ENCODE measurements at places on chromosomes 2 and 18.

- no peak for DNase-seq
These were observed 57.1 kb downstream of the SNORC start for GRCh38 chr2:232927032-232927792.

- peak; percentile 82 for DNase-seq
These were observed at the start of gene B4GALT6 for GRCh38 chr18:31684279-31685096. B4GALT6 (minus strand) TSS chr18:31684581; CDS start chr18:31684426, 155 bp downstream.

- DNase-seq = no peak
These were observed 167.9 kb downstream of the FBXO15 start for GRCh38 chr18:73979742-73980141.

DNA sequence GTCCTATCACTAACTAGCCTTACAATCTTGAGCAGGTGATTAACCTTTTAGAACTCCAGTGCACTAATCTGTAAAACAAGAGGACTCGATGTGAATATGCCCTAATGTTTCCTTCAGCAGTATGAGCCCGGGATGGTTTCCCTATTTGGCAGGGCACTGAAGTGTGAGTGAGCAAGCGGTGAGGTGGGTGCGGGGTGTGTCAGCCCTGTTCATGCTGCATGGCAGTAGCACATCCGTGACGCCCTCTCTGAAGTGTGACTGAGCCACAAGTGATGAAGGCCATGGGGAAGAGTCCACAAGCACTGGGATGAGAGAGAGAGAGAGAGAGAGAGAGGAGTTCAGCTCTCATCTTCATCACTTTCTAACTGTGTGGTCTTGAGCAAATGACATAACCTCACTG is 168.7 kb downstream of the SETBP1 start:
- DNase-seq = no peak

GRCh38 chr2:186713691-186714090 is 19.8 kb downstream of the FAM171B start:
- no peak for DNase-seq

- DNase-seq = no peak
These were observed 153.6 kb upstream of the DSEL start for GRCh38 chr18:67670024-67670543.

DNA sequence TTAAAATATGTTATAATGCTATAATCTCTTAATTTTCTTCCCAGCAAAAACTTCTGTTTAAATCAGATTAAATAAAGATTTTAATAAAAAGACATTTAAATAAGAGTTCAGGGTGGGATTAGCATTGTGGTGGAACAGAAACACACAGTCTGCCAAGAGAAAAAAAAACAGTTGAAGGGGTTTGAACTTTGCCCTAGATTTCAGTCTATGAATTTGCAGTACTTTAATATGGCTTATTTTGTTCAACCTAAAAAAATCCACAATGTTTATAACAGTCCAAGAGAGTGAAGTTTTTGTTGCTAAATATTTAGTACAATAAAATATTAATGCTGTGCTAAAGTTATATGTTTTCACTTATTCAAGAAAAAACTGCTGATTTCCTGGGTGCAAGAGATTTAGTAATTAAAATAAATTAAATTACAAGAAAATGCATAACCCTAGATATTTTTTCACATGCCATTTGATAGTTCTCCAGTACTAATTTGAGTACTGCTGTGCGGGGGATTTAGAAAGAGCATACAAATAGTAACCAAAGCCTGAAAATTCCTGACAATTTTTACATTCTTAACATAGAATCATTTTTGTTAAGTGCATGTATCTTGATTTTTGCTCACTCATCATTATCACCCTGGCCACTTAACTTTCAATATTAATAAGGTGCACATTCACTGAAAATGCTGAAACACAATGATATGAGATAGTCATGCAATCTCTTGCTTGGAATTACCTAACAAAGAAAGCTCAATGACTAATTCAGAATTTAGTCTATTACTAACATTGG is 52.6 kb downstream of the SLC40A1 start:
- DNase-seq = no peak

GRCh38 chr18:43649649-43650357 is 372.5 kb upstream of the SYT4 start:
- DNase-seq = no peak

GRCh38 chr18:31248783-31249521 is 69.0 kb upstream of the DSG1 start:
- DNase-seq = no peak

DNA sequence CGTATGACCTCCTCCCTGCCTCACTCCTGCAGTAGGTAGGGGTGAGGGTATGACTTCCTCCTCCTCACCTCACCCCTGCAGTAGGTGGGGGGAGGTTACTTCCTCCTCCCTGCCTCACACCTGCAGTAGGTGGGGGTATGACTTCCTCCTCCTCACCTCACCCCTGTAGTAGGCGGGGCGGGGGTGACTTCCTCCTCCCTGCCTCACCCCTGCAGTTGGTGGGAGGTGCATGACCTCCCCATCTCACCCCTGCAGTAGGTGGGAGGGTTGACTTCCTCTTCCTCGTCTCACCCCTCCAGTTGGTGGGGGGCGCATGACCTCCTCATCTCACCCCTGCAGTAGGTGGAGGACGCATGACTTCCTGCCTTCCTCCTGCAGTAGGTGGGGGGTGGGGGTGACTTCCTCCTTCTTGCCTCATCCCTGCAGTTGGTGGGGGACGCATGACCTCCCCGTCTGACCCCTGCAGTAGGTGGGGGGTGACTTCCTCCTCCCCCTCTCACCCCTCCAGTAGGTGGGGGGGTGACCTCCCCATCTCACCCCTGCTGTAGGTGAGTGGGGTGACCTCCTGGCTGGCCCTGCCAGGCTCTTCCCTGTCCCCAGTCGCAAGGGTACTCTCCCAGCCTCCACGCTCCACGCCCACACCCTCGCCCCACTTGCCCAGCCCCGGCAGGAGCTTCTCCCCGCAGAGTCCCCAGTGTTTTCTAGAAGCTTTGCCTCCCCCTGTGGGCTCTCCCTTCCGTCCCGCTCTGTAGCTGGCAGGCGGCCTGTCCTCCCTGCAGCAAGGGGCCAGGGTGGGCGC is 39.3 kb downstream of the TSHZ1 start:
- DNase-seq = no peak

GRCh38 chr2:78811955-78812610 is 213.4 kb upstream of the REG3G start:
- no peak for DNase-seq

DNA sequence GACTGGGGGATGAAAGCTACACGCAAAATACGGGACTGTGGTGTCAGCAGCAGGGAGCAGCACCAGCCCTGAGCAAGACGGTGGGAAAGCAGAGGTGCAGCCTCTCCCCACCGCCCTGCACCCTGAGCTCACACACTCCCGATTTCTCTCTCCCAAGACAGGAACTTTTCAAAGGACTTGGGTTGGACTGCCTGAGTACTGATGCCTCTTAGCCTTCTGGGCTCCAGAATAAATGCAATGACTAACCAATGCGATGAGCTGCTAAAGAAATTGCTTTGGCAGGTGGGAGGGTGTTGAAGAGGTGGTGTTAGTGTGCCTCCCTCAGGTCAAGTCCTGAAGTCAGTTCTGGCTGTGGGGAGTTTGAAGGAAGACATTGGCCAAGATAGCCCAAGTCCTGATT is 9.6 kb downstream of the TRIM54 start:
- no peak for DNase-seq

GRCh38 chr2:199119796-199120195 is 337.9 kb downstream of the SATB2 start:
- no peak for DNase-seq

- no peak for DNase-seq
These were observed 135.5 kb downstream of the RND3 start for GRCh38 chr2:150351922-150352321.

GRCh38 chr2:239168575-239168974 is 232.2 kb downstream of the HDAC4 start:
- DNase-seq = no peak

DNA sequence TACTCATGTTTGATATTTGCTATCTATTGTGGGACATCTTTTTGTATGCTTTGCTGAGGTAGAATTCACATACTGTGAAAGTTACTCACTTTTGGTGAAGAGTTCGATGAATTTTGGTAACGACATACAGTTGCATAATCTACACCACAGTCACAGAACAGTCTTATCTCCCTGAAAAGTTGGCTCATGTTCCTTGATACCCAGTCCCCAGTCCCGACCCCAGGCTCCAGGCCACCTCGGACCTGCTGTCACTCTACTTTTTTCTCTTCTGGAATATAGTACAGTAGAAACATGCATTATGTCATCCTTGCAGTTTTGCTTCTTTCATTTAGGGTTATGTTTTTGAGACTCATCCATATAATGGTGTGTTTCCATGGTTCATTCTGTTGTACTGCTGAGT is 191.7 kb downstream of the FAM210A start:
- no peak for DNase-seq

DNA sequence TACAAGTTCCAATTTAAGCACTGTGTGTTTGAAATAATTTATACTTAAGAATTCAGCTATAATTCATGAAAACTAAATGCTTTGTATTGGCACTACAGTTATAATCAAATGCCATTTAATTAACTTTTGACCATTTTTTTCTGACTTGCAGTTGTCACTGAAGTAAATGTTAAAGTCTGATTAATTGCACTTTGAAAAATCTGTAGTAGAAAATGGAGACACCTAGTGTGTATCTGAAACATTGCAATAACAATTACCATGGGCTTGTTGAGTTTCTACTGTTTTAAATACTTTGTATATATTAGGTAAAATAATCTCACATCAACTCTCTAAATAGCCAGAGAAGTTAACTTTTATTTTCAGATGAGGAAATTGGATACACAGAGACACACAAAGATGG is 458.6 kb upstream of the FSIP2 start:
- DNase-seq = no peak

DNA sequence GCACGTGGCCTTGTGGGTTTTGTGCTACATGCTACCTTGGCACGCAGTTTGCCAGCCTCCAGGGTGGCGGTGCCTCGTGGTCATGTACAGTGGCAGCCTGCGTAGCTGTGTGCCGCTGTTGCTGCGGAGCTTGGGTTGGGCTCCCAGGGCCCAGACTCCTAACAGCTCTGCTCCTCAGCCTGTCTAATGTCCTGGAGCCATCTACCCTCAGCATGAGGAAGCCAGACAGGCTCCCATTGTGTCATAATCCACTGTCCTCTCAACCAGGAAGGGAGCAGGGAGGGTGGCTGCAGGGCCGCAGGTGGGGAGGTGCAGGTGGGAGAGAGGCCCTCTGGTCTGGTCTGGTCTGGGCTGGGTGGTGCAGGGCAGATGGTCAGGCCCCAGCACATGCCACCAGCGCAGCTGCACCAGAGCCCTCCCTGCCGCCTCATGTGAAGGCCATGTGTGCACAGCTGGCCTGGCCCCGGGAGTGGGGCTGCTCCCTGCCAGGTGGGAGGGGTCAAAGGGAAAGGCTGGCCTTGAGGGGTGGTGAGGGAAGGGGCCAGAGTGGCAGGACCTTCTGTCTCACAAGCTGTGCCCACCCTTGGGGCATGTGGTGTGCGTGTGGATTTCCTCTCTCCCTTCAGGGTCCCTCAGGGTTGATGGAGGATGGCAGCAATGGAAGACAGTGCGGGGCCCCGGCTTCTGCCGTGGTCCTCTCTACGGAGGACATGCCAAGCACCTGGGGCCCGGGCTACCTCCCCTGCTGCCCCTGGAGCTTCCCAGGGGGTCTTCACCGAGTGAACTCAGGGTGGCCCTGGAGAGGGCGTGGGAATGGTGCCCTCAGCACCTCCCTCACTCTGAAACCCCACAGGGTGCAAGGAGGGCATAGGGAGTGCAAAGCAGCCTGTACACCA is 4.8 kb downstream of the ATOH8 start:
- DNase-seq = peak; percentile 87

- no peak for DNase-seq
These were observed 110.1 kb upstream of the SULT1C3 start for GRCh38 chr2:108129636-108130035.

DNA sequence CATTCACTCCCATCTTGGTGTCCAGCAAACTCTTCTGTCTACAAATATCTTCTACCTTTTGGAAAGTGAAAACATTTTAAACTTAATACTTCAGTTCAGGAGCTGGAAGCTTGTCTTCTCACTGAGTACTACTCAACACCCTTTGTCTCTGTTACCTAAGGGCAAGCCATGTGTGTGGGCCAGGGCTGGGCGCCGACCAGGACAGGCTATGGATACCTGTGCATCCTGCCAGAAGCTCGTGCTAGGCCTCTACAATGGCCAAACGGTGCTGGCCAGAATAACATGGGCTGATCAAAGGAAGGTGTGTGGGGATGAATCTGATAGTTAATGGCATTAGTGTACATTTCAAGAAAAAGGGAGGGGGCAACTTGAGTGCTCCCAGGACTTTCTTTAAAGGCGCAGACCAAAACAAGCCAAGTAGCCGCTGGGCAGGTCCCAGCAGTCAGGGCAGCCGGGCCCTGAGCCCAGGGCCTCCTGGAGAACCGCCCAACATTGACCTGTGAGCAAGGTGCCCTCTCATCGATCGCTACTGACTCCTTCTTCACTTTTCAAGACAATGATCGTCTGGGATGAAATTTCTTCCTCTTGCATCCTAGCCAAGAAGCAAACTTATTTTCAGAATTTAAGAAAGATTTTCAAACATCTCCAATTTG is 29.0 kb upstream of the ID2 start:
- no peak for DNase-seq

DNA sequence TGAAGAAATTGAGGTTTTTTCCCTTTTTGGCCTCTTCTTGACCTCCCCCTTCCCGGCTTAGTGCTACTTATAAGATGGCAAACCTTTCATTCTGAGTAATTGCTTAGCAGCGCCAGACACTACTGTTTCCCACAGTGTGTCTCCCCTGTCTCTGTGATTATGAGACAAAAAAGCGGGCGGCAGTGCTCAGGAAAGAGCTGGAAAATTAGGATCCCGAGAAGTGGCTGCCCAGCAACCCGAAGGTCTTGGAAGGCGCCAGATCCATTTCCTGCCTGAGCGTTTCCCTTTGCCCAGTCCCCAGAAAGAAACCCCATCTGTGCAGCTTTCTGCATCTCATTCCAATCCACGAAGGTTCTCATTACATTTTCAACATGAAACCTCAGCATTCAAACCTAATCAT is 191.9 kb upstream of the APCDD1 start:
- DNase-seq = no peak

DNA sequence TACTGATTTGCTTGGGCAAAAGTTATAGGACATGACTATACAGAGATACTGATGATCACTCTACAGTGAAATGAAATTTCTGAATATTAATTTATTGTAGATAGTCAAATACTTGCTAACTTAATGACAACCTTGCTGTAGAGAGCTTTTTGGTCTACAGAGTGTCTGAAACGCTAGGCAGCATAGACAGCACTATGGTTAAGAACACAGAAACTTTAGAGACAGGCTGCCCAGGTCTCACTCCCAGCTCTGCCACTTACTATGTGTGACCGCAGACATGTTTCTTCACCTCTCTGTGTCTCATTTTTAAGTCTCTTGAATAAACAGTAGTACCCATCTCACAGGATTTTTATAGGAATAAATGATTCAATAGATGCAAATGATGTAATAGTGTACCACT is 247.0 kb downstream of the TCF4 start:
- DNase-seq = no peak

GRCh38 chr2:52335727-52336126 is 1303.8 kb upstream of the NRXN1 start:
- DNase-seq = no peak
